ENCODE measurements at places on chromosomes 12 and 14.

GRCh38 chr12:91594715-91595114 lies 412.1 kb upstream of the DCN start:
- no peak overlapping the region for H3K27ac ChIP-seq
- DNase-seq, result peak; percentile 49
- no peak overlapping the region for H3K4me3 ChIP-seq
- H3K36me3 ChIP-seq, result no peaks in the 10 kb centered on the region
- no peaks in the 10 kb centered on the region for H3K27me3 ChIP-seq

DNA sequence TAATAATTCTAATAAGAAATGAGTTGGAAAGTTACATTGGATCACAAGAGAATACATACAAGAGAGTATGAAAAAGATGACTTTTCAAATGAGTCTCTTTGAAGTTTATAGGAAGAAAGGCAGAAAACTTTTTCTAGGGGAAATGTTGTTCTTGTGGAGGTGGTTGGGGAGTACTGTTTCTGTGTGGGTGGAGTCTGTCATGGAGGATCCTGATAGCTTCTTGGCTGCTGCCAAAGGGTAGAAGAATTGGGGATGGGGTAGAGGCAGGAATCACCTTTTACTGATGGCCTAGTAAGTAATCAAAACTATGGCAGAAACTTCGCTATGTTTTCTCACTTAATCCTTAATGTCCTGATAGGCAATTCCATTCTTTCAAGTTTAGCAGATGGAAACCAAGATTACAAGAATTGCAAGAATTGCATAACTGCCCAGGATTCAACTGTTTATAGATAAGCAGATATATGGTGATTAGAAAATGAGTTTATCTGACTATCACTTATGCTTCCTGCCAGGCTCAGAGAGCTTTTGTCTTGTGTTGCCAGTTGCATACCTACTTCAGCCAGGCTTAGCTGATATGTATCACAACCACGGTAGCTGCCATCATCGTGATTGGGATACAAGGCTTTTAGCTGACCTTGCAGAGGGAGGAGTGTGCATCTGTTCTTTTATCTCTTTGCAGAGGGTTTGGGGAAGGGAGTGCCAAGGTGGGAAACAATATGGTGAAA lies 463.9 kb downstream of the TMTC2 start:
- no peaks in the 10 kb centered on the region for H3K27me3 ChIP-seq
- H3K4me3 ChIP-seq, result no peak overlapping the region
- no peak overlapping the region for H3K27ac ChIP-seq
- no peaks in the 10 kb centered on the region for H3K36me3 ChIP-seq
- no peaks in the 10 kb centered on the region for H3K4me1 ChIP-seq

DNA sequence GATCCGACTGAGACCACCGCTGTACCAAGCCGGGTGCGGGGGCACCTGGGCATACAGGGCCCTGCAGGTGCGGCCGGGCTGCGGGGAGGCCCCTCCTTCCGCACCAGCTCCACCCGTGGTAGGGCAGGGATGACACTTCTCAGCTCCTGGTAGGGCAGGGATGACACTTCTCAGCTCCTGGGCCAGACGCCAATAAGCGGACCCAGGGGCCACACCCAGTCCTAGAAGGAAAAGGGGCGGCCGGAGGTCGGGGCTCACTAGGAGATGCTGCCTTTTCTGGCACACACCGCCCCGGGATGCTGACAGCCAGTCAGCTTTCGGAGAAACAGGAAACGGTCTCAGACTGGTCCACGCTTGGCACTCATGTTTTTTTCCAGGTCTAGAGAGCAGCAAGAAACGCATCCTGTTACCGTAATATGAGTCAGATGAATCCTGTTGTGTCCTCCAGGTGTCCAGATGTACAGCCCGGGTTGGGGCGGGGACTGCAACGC lies 34.8 kb downstream of the NFKBIA start:
- no peak for DNase-seq
- no peak overlapping the region for H3K4me3 ChIP-seq

- H3K27me3 ChIP-seq, result no peaks in the 10 kb centered on the region
- DNase-seq, result no peak
- no peak overlapping the region for H3K4me3 ChIP-seq
- no peak overlapping the region for H3K27ac ChIP-seq
These were observed 110.6 kb downstream of the CACNA1C start for GRCh38 chr12:2163177-2163941.

GRCh38 chr12:58588770-58589169 lies 331.5 kb downstream of the LRIG3 start:
- H3K4me3 ChIP-seq, result no peak overlapping the region
- no peaks in the 10 kb centered on the region for H3K4me1 ChIP-seq
- H3K27me3 ChIP-seq, result no peaks in the 10 kb centered on the region

- H3K4me3 ChIP-seq, result peak overlapping the region; percentile 98
- peaks cover 33% of the 10 kb centered on the region for H3K4me1 ChIP-seq
- H3K36me3 ChIP-seq, result no peaks in the 10 kb centered on the region
- no peak for DNase-seq
These were observed 2.1 kb downstream of the CHST11 start for GRCh38 chr12:104458694-104459367.

All from thymus (tissue), 14 donors.